ENCODE measurements at places on chromosomes 3 and 15.
A peak's percentile ranks its signal among the peaks of the same experiment; 100 is the strongest.

GRCh38 chr3:122315619-122316018, 9.4 kb upstream of the CSTA start:
- DNase-seq, result no peak

DNA sequence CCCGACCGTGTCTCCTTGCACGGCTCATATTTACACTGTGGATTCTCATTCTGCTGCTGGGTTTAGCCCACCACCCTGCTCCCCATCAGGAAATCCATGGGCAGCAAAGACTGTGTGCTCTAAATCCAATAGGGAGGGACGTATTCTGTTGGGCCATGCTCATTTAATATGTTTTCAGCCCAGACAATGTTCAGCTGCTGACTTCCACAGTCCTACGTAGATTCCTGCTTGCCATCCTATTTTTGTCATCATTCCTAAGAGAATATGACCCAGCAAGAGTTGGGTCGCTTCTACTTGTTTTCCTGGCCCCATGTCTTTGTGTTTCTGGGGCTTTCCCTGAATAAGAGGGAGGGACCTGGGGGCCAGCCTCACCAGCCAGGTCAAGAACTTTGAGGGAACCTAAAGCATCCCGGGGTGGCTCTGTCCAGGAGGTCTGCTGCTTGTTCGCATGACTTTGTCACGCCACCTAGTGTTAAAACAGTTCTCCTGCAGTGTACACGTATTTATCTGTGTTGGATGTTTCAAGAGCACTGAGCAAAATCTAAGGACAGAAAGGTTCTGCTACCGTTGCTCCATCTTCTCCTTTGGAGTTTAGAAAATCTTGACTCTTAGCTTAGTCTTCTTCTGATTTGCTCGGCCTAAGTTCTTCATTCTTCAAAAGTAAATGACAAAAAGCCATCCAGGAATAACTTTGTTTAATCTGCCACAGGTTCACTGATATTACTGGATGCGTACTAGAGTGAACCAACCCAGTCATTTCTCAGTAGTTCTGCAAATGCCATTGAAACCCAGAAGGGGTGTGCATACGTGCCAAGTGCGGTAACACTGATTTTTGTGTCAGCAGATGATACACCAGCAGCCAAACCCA, 79.8 kb upstream of the NR2E3 start:
- peak; percentile 79 for DNase-seq

- DNase-seq, result no peak
Observed at GRCh38 chr3:71513515-71513914, 70.0 kb downstream of the FOXP1 start.

GRCh38 chr15:31163769-31164572, 62.4 kb upstream of the TRPM1 start:
- no peak for DNase-seq

GRCh38 chr3:185340751-185341150, 22.2 kb upstream of the MAP3K13 start:
- DNase-seq, result no peak

Measured in hematopoietic multipotent progenitor cell treated with erythropoietin and hydrocortisone succinate and interleukin-3 and kit ligand, for 6 days (in vitro differentiated cells).